ENCODE measurements at places on chromosomes 7 and 10.

DNA sequence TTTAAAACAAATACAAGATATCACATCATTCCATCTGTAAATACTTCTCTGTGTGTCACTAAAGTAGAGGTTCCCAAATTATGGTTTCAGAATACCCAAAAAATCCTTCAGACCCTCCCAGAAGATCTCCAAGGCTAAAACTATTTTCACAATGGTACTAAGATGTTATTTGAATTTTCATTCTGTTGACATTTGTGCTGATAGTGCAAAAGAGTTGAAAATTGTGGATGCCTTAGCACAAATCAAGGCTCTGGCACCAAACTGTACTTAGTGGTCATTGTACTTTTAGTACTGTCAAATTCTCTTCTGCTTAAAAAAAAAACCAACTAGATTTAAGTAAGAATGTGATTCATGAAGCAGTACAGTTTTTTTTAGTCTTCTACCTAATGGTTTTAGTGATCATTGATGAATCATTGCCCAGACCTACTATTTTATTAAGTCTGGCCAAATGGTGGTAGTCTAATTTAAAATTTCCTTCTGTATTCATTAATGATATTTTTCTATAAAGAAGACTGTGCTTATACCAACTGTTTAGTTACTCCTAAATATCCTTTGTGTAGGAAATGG, 50.5 kb downstream of the TPST1 start:
- no peak for DNase-seq

- no peak for DNase-seq
Observed at GRCh38 chr10:132371641-132372081, 25.3 kb upstream of the PWWP2B start.

DNA sequence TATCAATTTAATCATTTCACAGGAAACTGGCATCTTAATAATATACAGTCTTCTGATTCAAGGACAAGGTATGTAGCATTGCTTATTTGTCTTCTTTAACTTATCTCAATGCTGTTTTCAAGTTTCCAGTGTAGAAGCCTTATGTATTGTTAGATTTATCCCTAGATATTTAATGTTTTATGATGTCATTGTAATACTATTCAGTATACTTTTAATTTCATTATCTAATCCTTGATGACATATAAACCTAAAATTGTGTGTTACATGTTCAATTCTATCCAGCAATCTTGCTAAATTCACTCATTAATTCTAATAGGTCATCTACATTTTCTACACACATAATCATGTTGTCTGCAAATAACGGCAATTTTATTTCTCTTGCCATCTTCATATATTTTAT, 126.3 kb upstream of the SEC61G start:
- no peak for DNase-seq

DNA sequence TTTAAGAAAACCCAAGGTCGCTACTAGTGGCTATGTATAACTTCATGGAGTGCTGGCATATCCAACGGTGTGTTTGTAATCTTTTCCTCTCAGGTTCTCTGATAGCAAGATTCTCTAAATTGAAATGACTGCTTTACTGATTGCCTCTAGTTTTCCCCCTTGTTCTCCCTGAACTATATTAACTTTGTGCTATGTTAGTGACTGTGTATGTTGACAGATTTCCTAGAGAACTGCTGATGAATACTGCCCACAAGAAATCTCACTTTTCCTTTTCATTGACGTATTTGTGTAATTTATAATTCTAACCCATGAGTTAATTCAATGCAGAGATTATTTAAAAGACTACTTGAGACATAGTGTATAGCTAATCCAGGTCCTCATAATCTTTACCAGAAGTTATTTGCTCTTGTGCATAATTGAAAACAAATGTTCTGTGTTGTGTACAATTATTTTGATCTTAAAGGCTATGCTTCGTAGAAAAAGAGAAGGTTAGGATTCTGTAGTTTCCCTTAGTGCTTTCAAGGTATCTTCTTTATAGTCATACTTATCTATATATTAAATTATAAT, 70.6 kb upstream of the GLCCI1 start:
- no peak for DNase-seq

DNA sequence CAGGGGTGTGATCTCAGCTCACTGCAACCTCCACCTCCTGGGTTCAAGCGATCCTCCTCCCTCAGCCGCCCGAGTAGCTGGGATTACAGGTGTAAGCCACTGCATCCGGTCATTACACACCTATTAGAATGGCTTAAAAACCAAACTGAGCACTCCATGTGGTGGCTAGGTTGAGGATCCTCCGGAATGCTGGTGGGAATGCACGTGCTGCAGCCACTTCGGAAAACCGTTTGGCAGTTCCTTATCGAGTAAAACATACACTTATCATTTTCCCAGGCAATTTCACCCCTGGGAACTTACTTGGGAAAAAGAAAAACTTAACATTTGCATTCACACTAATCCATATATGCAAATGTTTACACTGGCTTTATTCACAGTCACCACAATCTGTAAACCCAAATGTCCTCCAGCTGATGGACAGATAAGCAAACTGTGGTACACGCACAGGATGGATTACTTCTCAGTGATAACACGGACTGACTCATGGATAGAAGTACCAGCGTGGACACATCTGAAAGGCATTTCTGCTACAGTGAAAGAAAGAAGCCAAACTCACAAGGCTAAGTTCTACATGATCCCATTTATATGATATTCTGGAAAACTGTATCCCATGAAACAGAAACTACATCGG, 20.4 kb downstream of the RFC2 start:
- no peak for DNase-seq

- DNase-seq, result no peak
Observed at GRCh38 chr7:85125651-85126131, 61.2 kb downstream of the SEMA3D start.

DNA sequence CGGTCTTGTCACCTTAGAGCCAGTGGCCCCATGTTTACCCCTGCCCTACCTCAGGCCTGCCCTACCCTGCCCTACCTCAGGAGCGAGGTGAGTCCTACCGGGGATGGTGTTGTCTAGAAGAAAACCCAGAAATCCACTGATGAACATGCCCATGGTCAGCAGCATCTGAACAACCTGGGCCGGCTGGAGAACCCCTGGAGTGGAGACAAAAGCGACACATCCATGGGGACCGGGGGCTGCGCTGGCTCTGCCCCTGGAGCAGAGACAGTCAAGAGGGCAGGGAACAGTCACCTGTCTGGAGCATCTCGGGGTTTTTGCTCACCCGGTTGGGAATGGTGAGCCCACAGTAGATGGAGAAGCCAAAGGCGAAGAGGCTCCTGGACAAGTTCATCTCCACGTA, 36.3 kb downstream of the STRA8 start:
- DNase-seq, result no peak

DNA sequence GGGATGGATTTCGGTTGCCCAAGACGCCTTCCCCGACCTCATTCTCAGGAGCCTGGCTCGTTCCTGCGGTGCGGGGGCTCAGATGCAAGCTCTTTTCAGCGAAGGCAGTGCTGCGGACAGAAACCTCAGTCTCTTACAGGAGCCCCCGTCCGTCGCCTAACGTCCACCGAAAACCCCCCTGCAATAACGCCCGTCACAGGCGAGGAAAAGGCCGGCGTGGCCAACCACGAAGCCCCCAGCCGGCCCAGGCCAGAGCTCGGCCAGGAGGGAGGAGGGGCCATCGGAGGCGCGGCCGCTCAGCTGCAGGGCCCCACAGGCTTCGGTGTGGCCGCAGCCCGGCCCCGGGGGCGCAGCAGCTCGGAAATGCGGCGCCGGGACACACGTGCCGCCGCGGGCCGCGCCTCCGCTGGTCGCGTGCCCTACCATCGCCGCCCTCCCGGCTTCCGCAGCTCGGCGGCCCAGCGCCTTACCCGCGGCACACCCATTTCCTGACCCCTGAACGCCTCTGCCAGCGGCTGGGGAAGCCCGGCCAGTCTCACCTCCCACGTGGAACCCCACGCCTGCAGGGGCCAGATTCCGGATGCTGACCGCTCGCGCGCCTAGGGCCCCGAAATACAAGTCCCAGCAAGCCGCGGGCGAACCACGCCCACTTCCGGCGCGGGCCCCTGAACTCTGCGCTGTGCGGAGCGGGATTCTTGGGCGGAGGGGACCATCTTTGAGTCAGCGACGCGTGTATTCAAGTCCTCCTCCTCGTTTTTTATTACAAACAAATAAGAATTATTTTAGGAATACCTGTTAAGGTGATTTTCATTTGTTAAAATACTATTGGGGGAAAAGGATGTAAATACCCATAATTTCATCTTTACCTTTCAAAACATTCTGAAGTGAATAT, at the start of gene ZNF239:
Gene ZNF239, minus strand, starts transcription at position 616 of the 892 bp plus-strand sequence. CDS start 16,537 bp downstream, outside the sequence.
- peak; percentile 95 for DNase-seq

- peak; percentile 56 for DNase-seq
Observed at GRCh38 chr10:3681642-3682554, 103.1 kb downstream of the KLF6 start.

DNA sequence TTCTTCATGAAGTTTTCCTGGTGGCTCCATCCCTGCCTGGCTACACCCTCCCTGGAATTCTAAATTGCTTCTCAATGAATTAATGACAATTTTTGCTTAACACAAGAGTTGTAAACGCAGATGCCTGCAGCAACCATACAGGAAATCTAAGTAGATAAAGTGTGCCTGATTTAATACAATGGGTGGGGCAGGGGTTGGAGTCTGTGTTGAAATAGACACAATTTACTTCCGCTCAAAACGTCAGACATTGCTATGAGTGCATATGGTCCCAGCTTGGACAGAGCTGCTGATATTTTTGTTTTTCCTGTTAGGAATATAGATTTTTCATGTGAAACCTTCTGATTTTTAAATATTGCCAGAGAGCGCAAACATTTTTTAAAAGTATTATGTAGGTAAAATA, 1235.0 kb upstream of the SORCS1 start:
- no peak for DNase-seq

DNA sequence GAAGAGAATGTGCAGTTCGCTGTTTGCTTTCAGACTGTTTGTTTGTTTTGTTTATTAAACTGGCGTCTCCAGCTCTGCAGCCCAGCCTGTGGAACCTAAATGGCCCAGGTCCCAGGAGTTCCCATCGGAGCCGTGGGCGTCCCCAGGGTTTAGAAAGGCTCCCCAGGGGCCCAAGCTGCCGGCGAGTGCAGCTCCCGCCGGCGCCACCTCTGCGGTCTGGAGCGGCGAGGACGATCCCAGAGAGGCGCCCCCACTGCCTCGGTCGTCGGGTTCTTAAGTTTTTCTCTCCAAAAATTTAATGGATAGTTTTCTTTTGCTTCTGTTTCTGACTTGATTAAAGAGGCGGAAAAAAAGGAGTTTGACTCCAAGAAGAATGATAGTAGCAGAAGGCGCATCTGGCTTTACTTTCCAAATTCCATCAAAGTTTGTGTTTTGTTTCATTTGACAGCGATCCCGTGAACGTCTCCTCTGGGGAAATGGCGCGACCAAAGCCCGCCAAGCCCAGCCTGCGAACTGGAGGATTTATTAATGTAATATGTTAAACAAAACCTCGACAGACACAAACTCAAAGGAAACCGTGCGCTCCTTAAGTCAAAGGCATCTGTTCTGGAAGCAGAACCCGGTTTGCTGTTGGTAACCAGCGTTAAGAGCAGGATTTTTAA, 718 bp upstream of the FZD1 start:
- no peak for DNase-seq

All from retina (tissue), 1 donor.